ENCODE measurements at places on chromosomes 6 and 20.

- DNase-seq: no peak
Measured at GRCh38 chr20:45649312-45649863, 18.3 kb upstream of the WFDC9 start.

DNA sequence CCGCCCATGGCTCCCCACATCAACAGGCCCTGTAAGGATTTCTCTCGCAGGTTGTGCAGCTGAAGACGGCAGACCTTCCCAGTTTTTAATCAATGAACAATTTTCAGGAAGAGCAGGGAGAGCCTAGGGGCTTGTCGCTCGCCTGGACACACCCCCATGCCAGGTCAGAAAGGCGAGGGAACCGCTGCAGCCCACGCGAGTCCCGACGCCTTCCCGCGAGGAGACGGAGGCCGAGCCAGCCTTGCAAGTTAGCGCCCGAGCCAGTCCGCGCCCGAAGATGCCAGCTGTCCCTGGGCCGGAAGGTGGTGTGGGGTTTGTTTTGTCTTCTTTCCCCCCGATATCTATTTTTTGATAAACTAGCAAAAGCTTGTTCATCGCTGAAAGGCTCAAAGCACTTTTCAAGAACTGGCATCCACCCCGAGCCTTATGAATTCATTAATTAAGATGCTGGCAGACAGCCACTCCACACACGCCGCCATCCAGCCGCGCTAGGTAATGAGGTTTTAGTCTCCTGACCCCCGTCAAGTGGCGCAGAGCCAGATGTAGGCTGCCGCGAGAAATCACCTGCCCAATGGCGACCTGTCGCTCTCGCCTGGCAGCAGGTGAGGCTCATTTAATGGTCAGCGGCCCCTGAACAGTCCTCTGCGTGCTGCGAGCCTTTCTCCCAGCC, 6.6 kb downstream of the CCDC167 start:
- DNase-seq: no peak

DNA sequence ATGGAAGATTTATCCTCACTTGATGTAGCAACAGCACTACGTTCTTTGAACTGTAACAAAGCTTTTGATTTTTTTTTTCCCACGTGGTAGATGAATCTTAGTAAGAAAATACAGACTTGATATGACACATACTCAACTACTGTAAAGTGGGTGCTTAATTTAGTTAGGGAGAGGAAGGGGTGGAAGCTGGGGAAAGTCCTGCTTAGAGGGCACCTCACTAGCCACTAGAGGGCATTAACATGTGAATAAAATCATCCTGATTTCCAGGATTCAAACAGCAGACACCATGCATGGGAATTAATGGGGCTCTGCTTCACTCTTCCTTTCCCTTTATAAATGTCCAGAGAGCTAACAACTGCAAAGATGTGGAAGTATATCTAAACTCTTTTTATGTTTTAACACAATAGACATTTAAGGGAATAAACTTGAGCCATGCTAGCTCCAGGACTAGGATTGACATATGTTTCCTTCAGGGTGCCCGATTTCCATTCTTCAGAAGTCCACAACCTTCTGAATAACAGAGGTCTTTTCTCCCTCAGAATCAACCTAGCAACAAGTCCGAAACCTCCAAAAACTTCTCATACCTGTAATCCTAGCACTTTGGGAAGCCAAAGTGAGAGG, 250.1 kb downstream of the ATXN1 start:
- DNase-seq: no peak

- peak; percentile 15 for DNase-seq
Measured at GRCh38 chr6:797479-798077, 104.6 kb upstream of the EXOC2 start.

GRCh38 chr6:26379292-26379691, 3.6 kb upstream of the BTN2A2 start:
- no peak for DNase-seq

GRCh38 chr6:34522761-34523160, 33.4 kb downstream of the SPDEF start:
- DNase-seq: no peak

DNA sequence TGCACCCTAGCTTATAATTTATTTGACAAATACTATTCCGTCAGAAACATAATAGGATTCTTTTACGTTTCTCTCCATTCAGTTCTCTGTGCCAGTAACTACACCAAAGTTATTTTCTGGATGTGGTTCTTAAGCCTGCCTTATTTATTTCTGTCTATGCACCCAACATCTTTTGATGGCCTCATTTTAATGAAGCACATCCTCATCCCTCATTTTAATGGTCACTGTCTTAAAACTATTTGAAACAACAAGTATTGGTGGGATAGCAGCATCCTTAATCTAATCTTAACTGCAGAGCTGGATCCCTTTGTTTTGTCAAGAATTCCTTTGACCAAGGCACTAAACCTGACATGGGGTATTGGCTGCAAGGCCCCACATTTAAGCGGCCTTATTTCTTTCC, 11.0 kb downstream of the FAM135A start:
- DNase-seq: no peak

GRCh38 chr6:88442737-88443136, 276.6 kb upstream of the CNR1 start:
- no peak for DNase-seq

DNA sequence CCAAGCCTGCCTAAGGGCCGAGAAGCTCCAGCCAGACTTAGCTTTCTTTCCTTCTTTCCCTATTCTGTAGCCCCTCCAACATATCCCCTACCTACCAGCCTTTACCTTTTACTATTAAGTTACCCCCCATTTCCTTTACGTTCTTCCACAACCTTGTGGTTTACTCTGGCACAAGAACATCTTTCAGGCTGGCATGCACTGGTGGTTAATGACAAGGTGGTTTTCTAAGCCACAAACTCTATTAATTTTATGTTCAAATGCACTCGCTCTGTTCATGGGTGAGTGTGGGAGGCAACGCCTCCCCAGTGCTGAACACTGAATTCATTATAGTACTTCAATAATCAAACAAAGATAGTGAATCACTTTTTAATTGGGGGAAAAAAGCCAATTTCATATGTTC, 64.4 kb downstream of the TRERF1 start:
- no peak for DNase-seq

- no peak for DNase-seq
Measured at GRCh38 chr20:22348010-22348409, 236.4 kb downstream of the FOXA2 start.

DNA sequence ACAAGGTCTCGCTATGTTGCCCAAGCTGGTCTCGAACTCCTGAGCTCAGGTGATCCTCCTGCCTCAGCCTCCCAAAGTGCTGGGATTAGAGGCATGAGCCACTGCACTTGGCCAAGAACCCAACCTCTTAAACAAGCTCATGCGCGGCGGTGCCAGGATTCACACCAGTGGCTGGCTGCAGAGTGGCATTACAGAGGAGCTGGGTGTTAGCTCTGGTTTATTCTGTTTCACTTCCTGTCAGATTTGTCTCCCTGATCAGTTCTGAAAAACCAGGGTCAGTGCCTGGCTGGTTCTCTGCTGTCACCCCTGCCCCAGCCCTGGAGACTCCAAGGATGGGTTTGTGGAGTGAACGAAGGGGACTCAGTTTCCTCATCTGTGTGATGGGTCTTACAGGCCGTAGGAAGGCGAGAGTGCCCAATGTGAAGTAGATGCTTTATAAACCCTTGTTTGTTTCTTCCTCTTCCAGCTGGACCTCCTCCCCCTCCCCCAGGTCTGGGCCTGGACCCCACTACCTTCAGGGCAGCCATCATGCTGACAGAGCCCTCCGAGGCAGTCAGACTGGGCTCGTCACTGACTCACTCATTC, 63.4 kb downstream of the UBE2V1 start:
- DNase-seq: no peak

GRCh38 chr6:43052842-43053544, 658 bp downstream of the CUL7 start:
- no peak for DNase-seq

- DNase-seq: no peak
Measured at GRCh38 chr20:41446456-41446855, 79.8 kb upstream of the EMILIN3 start.

- DNase-seq: no peak
Measured at GRCh38 chr20:45629496-45630100, at the start of gene WFDC10A. Gene WFDC10A (plus strand): TSS chr20:45629739. CDS start chr20:45629814, 75 bp downstream.

- DNase-seq: no peak
Measured at GRCh38 chr6:55131616-55132015, 42.7 kb upstream of the HCRTR2 start.

DNA sequence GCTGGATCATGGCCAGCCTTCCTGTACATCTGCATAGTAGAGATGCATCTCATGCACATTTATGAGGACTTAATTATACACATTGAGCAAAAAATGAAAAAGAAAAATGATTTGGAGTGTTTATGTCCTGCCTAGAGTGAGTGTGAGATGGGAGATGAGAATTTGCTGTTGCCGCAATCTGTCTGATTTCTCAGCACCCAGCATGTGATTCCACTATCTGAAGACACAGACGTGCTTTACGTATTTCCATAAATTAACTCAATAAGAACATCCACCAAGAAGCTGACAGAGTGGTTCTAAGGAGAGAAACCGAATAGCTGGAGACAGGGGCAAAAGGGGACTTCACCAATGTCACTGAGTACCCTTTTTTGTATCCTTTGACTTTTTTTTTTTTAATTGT, 15.2 kb downstream of the EDEM2 start:
- no peak for DNase-seq

DNA sequence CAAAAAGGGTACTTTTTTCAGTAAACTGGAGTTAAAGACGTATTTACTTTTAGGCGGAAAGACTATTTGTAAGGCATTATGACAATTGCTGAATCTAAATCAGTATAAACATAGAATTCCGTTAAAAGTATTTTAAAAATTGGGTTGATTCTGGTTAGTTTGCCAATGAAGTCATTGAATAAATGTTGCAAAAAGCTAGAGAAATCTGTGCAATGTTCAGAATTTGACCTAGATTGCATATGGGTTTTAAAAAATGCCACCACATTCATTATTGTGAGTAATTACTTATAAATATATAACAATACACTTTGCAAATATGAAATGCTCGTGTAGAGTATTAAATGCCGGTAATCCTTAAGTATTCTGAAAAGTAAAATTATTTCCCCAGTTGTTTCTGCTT, 116.5 kb upstream of the EEF1E1 start:
- DNase-seq: no peak

- DNase-seq: no peak
Measured at GRCh38 chr6:161498359-161498758, 224.5 kb upstream of the AGPAT4 start.

DNA sequence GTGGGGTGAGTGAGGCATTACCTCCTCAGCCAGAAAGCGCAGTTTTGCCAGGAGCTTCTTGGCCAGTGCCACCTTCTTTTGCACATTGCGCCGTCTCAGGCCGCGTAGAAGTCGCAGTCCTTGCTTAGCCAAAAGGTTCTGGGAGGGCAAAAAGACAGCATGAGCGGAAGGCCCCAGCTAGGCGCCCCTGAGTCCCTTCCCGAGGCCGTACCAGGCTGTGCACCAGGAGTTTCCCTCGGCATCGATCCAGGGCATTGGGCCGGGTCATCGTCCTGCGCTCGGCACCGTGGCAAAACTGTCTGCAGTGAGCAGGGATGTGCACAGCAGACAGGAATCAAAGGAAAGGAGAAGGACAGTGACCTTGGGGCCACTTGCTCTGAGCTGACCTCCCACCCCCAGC, 20.2 kb upstream of the SPAG4 start:
- no peak for DNase-seq

DNA sequence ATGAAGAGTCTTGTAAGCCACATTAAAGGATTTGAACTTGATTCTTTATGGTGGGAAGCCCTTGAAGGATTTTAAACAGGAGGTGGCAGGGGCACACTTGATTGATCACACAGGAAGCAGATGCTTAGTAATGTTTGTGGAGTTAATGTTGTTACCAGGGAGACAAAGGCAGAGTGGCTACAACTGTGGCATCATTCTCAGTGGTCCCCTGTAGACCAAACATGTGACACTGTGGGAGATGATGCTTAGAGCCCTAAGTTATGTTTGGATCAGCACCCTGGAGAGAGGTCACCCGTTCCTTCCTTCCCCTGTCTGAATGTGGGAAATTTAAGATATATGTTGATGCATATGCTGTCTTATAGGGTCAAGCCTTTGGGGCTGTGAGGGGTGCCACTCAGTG, 53.2 kb downstream of the EIF2S2 start:
- no peak for DNase-seq

GRCh38 chr20:497979-498378, 35.6 kb upstream of the TBC1D20 start:
- DNase-seq: no peak

DNA sequence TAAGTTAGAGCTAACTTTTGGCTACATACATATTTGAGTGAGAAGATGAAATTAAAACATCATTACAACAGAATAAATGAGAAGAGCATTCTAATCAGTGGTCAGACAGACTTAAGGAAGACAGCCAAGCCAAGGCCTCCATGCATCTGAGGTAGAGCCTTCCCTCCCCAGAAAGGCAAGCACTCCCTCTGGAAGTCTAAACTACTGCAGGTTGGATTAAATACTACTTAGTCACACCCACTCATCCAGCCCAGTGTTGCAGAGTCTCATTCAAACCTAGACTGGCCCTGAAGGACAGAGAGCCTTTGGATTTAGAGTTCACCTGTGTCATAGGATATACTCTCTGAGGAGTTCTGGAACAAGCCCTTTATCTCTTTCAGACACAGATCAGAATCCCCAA, 29.2 kb downstream of the TMX4 start:
- no peak for DNase-seq

DNA sequence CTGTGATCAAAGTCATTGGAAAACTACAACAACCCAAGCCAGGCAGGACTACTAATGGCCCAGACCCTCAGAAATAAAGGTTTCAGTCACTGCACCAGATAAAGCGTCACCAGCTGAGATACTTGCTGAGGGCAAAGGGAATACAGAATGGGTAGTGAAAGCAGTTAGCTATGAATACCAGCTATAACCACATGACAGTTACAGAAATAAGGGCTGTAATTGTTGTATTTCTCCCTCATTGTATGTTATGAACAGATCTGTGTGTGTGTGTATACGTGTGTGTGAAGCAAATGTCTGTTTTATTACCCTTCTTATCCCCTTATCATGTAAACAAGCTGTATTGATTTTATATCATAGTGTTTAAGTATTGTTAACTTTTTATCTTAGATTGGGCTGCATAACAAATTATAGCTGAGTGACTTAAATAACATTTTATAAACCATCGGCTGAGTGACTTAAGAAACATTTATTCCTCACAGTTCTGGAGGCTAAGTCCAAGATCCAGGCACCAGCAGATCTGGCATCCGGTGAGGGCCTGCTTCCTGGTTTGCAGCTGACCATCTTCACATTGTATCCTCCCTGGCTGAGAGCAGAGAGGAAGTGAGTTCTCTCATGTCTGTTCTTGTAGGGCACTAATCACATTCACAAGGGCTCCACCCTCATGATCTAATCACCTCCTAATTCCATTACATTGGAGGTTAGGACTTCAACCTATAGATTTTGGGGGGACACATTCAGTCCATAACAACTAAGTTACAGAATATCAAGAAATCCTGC, 46.0 kb upstream of the VSX1 start:
- DNase-seq: no peak

- DNase-seq: no peak
Measured at GRCh38 chr20:32823737-32824588, 4.2 kb downstream of the MAPRE1 start.

DNA sequence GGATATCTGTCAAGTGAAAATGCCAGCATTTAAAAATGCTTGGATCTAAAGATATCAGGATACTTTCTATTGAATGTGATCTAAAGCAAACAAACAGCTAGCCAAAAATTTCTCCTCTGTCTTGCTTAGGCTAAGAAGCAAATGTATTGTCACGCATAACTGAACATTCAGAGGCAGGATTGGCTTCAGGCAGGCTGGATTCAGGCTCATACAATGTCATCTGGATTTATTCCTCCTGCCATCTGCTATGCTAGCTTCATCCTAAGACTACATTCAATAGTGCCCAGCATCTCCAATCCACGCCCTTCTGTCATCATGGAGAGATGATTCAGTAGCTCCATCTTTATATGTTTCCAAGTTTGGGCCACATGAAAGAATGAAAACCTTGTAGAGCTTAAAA, 27.1 kb downstream of the PFDN4 start:
- no peak for DNase-seq

- DNase-seq: no peak
Measured at GRCh38 chr6:167689751-167690150, 137.0 kb upstream of the AFDN start.
